ENCODE measurements at places on chromosomes 3 and 15.

DNA sequence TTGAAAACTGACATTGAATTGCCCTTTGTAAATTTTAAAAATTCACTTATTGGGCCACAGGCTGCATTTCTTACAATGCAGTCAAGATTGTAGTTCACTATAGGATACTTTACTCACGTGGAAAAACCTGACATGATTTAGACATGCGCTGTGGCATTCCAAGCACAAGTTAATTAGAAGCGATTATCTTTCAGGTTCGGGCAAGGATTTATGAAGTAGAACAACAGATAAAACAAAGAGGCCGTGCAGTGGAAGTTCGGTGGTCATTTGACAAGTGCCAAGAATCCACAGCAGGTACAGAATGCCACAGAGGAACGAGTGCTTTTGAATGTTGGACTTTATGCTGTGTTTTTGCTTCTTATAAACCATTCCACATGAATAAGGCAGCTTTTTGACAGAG lies 37.8 kb downstream of the GPR171 start:
- no peak for DNase-seq

DNA sequence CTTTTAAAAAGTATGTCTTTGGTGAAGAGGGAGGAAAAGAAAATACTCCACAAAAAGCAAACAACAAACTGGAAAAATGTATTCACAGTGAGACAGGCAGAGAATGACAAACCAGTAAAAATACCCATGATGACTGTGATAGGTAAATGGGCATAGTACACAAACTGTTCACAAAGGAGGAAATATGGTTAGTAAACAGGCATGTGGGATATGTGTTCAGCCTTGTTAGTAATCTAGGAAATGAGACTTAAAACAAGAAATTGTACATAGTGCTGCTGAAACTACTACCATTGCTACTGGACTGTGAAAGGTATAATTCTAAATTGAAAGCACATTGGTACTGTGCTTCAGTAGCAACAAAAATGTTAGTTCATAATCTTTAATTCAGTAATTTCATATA lies 50.1 kb downstream of the UBE2E2 start:
- no peak for DNase-seq

DNA sequence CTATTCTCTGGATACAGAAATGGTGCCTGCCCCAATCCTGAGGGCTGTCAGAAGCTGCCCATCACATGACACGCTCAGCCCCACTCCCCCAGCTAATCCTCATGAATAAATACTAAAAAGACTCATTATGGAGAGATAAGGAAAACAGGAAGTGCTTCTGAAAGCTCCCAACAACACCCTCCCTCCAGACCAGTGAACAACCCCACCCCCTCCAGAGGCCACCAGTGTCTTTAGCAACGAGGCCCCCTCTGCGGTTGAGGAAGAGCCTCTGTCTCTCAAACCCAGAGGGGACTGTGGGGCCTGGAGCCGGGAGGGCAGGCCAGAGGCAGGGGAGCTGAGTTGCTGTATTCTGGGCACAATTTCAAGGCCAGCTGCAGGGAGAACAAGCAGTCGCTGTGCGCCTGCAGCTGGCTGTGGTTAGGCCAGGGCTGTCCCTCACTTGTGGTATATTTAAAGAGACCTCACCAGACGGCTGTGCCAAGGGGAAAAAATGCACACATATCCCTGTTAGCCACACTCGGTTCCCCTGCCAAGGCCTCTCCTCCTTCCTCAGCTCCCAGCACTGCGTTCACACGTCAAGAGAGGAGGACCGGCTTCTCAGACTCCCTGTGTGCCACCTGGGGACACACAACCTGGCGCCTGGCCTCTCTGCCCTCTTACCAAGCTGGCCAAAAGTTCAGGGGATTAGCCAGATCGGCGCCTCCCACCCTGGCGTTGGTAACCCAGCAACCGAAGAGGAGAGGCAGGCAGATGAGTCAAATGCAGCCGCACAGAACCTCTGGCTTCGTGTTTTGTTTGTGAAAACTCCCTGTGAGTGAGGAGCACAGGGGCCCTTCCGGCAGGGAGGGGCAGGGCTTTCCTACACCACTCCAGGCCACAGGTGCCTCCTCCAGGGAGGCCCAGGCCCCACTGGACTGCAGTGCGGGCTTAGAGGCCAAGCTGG lies 101.2 kb upstream of the ETV5 start:
- peak; percentile 89 for DNase-seq

DNA sequence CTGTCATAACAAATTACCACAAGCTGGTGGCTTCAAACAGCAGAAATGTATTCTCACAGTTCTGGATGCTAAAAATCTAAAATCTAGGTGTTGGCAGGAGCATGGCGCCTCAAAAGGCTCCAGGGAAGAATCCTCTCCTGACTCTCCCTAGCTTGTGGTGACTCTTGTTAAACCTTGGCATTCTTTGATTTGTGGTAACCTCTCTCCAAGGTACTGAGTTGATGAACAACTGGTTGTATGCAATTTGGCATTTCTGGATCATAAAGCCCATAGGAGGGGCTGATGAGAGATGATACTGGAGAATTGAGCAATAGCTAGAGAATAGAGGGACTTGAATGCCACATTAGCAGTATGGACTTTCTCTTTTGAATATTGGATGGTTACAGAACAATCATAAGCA lies 821.8 kb downstream of the TBL1XR1 start:
- no peak for DNase-seq

DNA sequence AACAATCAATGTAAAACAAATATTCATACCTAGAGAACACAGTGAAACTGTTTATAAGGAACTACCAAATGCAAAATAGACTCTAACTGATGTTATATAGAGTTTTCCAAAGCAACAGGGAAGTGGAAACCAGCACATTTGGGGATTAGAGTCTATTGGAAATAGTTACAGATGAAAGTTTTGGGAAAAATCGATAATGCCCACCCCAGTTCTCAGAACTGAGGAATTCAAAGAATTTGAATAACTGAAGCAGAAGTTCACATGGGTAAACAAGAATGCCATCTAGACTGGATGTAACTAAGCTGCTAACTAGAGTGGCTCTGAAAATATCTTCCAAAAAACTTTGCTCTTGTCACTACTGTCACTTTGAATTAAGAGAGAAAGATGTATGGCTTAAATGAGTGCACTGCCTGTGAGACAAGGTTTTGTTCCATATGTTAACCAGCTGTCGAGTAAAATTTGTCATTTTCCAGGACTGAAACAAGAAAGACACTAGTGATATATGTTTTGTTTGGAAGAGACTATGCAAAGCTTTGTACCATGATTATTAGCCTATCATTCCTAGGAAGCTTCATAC lies 9.2 kb upstream of the DENND4A start:
- DNase-seq, result no peak

DNA sequence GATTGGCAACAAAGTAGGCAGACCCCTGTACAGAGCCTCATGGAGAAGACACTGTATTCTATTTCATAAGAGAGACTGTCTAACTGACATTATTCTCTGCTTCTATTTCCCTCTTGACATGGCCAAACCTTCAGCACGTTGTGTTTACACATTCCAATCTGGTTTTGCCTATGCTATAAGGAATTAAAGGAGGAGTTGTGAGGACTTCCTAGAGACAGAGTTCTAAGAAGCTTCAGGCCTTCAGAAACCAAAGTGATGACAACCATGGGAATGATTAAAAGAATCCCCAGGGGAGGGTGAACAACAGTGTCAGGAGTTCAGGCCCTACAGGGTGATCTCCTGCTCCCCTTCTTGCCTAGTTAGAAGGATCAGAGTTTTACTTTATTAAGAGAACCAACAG lies 44.9 kb upstream of the CAPN7 start:
- DNase-seq, result no peak

- DNase-seq, result no peak
Measured at GRCh38 chr3:125479091-125479490, 40.9 kb downstream of the SNX4 start.

- no peak for DNase-seq
Measured at GRCh38 chr3:170808041-170808440, 62.0 kb downstream of the RPL22L1 start.

GRCh38 chr3:51967384-51968169 lies at the start of gene PCBP4:
Gene PCBP4 (minus strand): TSS chr3:51967454. CDS start chr3:51961240, 6,214 bp downstream.
- DNase-seq, result peak; percentile 82

DNA sequence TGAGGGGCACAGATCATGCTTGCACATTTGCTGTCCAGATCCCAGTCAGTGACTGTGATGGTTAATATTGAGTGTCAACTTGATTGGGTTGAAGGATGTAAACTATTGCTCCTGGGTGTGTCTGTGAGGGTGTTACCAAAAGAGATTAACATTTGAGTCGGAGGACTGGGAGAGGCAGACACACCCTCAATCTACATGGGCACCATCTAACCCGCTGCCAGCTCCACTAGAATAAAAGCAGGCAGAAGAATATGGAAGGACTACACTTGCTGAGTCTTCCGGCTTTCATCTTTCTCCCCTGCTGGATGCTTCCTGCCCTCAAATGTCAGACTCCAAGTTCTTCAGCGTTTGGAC lies 5.1 kb downstream of the GP9 start:
- DNase-seq, result no peak

Data from left hindlimb (tissue), 1 donor.